ENCODE measurements at places on chromosomes 12 and 14.

DNA sequence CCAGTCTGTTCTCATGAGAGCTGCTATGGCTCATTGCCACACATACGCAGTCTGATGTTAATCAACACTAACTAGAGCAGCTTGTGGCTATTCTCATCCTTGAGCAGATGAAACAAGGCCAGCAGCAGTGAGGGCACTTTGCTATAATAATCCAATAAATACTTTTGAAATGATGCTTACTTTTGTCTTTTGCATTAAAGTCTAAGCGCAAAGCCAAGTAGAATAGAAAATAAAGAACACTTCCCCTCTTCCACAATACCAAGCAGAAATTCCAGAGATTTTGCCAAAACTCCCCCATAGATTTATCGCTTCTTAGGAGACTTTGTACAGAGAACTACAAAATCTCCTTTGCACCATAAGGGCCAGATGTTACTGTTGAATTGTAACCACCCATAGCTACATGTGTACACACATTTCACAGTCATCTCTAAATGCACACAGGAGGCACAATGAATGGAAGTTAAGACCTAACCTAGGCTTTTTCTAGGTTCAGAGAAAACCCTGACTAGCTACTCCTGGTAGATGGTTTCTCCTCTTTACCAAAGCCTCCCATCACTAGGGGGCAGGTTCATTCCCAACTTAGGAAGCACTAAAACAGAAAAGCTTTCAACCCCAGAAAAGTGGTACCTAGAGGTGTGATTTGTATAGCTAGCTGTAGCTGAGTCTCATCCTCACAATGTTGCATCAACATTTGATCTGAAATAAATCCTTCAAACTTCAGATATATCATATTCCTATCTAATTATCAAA, 119.3 kb downstream of the HMGA2 start:
- DNase-seq: no peak

- DNase-seq: no peak
Observed at GRCh38 chr12:52903285-52903854, 1.5 kb downstream of the KRT8 start.

GRCh38 chr14:21263284-21264024, 5.8 kb downstream of the HNRNPC start:
- no peak for DNase-seq

- DNase-seq: no peak
Observed at GRCh38 chr12:89389755-89390661, 37.7 kb upstream of the DUSP6 start.

DNA sequence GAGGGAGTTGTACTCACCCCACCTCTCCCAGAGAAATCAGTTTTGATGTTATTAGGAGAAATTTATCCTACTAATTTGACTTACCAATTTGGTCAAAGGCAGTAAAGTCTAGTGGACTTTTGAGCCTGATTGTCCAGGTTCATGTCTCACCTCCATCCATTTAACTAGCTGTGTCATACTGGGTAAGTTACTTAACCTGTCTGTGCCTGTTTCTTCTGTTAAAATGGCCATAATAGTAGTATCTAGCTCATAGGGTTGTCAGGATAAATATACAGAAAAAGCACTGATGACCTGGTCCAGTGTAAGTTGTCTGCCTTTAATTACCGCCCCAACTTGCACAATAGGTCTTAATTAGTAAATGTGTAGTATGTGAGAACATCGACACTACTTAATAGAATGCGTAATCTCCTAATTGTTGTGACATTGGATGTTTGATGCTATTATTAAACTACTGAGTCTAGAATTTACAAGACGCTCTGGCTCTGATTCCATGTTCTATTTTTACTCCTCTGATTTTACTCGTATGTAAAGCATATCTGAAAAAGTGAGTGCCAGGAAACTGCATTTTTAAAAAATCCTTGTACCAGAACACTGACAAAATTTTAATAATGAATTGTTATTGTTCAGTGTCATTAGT, 1.5 kb downstream of the RAB21 start:
- no peak for DNase-seq

DNA sequence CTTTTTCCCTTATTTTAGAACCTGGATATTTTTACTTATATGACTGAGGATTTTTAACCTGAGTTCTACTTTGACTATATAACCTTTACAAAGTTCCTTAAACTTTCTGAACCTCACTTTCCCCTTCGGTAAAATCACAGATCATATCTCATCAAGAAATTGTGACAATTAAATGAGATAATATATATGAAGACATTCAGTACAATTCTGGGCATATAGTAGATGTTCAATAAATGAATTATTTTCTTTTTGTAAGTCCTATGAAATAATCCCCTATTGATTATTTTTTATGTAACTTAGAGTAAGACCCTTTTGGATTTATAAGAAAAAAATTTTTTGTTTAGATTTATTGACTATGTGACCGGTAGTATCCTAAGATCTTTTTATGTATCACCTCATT, 17.6 kb upstream of the FAM177A1 start:
- no peak for DNase-seq

DNA sequence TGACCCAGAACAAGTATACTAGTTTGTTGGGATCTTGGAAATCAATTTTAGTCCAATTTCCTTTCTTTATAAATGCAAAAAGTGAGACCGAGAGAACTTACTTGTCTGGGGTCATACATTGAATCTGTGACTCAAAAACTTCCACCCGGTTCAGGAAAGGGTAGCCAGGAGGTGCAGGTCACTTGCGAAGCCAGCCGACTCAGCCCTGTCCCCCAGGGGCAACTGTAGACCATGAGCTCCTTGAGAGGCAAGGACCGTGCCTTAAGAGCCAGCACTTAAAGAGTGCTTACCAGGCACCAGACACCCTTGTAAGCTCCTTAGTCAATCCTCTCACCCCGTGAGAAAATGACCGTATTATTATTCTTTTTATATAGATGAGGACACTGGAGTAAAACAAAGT, 505 bp upstream of the BCDIN3D start:
- DNase-seq: no peak

GRCh38 chr12:28129031-28129430, 61.2 kb upstream of the CCDC91 start:
- DNase-seq: no peak

- no peak for DNase-seq
Observed at GRCh38 chr14:104341532-104342434, 203.4 kb downstream of the KIF26A start.

GRCh38 chr12:131335456-131335855, 375.4 kb upstream of the SFSWAP start:
- DNase-seq: no peak

GRCh38 chr14:77108753-77109152, 10.7 kb downstream of the CIPC start:
- DNase-seq: no peak

- DNase-seq: no peak
Observed at GRCh38 chr14:68871392-68871791, 78.5 kb upstream of the ZFP36L1 start.

GRCh38 chr12:37672655-37673260, 643.8 kb upstream of the ALG10B start:
- no peak for DNase-seq

- DNase-seq: no peak
Observed at GRCh38 chr12:1281683-1282366, 290.8 kb downstream of the ERC1 start.

- no peak for DNase-seq
Observed at GRCh38 chr14:63297372-63298063, 21.2 kb downstream of the GPHB5 start.

DNA sequence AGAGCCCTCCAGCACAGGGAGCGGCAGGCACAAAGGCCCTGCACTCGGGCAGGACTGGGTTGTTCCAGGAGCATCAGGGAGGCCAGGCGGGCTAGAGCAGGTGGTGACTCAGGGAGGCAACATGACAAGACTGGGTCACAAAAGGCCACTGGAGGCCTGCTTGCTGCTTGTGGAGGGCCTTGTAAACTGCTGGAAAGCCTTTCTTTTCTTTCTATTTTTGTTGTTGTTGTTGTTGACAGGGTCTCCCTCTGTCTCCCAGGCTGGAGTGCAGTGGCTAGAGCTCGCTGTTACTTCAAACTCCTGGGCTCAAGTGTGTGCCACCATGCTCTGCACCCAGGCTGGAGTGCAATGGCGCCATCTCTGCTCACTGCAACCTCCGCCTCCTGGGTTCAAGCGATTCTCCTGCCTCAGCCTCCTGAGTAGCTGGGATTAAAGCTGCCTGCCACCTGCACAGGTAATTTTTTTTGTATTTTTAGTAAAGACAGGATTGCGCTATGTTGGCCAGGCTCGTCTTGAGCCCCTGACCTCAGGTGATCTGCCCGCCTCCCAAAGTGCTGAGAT, 11.8 kb upstream of the RCOR1 start:
- DNase-seq: no peak

GRCh38 chr14:105746124-105746514, 219.7 kb downstream of the TMEM121 start:
- no peak for DNase-seq

GRCh38 chr14:76695263-76695920, 65.9 kb upstream of the VASH1 start:
- DNase-seq: no peak

- DNase-seq: no peak
Observed at GRCh38 chr14:30156571-30156970, 228.9 kb upstream of the PRKD1 start.

DNA sequence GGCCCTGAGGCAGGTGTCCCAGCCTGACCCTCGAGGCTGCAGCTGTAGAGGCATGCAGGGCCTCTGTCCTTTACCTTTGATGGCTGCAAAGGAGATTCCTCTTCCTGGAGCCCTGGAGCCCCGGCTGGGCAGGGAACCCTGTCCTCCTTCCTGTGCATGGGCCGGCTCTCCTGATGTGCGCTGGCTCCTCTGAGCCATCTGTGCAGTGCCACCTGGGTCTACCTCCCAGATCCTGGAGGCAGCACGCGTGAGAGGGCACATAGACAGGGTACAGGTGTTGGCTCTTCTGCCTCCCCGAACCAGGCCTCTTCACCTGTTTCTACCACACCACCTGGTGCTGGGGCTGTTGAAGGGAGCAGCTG, 115.1 kb downstream of the BEGAIN start:
- no peak for DNase-seq

DNA sequence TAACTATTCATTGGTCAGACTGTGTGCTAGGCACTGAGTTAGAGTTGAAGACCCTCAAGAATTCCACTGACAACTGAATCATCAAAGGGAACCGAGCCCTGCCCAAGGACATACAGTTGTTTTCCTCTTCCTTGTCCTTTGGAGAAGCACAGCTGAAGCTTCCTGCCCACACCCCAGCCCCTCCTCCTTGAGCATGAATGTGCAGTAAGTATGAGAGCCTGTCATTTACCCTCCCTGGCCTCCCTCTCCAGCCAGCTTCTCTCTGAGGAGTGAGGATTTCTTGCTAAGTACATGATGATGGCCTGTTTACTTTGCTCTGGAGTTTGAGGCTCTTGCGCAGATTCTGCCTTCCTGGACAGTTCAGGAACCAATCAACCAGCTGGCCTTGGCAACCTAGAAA, 235.2 kb downstream of the CACNA1C start:
- no peak for DNase-seq

DNA sequence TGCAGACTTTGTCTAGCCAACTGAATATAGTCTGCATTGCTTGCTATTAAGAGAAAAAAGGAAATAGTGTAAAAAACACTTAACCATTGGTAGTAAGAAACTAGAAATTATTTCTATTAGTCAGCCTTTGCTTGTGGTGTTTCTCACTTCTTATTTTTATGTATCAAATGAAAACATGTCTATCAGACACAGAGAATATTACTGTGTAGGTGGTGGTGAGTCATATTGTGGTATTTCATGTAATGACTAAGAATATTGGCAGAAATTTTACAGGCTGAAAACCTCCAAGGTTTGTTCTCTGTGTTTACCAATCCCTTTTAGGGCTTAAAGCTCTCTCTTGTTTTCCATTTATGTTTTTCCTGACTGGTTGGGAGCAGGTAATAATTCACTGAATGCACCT, 87.2 kb downstream of the DAAM1 start:
- DNase-seq: no peak

- no peak for DNase-seq
Observed at GRCh38 chr14:54486685-54487084, 2.1 kb downstream of the GMFB start.

- no peak for DNase-seq
Observed at GRCh38 chr12:102215992-102216691, 18.5 kb upstream of the PMCH start.

DNA sequence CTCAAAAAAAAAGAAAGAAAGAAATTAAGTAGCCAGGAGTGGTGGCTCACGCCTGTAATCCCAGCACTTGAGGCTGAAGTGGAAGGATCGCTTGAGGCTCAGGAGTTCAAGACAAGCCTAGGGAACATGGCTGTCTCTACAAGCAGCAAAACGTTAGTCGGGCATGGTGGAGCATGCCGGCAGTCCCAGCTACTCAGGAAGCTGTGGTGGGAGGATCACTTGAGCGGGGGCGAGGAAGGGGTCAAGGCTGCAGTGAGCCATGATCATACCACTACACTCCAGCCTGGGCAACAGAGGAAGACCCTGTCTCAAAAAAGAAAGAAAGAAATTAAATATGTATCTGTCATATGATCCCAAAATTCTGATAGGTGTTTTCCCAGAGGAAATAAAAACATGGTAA, 5.3 kb downstream of the RAD52 start:
- DNase-seq: no peak

DNA sequence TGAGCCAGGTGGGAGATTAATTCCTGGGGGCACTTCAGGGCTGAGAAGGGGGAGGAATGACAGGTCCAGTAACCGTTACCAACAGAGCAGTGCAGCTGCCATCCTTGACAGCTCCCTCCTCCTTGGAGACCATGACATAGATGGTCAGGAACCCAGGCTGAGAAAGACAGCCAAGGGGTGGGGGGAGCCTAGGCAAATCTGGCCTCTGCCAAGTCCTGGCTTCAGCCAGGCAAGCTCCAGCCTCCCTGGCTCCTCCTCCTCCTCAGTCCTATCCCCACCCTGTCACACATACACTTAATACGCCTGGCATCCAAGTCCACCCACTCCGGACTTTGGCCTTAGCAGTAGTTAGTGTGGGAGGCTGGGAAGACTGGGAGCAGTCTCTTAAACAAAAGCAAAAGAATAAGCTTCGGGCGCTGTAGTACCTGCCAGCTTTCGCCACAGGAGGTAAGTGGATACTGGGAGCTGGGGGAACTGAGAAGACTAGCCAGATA, at the start of gene RDH5:
RDH5 (plus strand) TSS at position 323 of the 494 bp plus-strand sequence. CDS start 792 bp downstream, outside the sequence.
- DNase-seq: no peak

All from T-helper 22 cell (primary cell).